ENCODE measurements at places on chromosomes 5 and 9. TPM values are rescaled to one million over a fixed set of nuclear protein-coding genes. Genes with fewer than 3 reads are reported as not detected.

Gene ANKRD18B
- total RNA-seq, result 5.4 TPM

DNA sequence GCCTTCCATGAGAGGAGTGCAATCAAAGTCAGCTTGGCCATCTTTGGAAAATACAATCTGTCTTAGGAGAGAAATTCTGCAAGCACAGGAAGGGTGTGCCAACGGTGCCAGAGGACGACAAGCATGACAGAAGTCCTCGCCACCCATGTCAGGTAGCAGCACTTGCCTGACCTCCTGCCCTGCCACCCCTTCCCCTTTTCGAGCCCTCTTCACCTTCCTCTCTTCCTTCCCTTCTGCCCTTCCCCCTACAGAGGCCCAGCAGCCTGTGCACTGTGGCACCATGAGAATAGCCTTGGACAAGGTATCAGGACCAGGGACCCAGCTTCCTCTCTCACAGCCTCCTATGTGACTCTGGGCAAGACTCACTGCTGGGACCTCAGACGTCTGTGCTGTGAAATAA lies 5.3 kb upstream of the UBE2QL1 start:
- no peak for DNase-seq

DNA sequence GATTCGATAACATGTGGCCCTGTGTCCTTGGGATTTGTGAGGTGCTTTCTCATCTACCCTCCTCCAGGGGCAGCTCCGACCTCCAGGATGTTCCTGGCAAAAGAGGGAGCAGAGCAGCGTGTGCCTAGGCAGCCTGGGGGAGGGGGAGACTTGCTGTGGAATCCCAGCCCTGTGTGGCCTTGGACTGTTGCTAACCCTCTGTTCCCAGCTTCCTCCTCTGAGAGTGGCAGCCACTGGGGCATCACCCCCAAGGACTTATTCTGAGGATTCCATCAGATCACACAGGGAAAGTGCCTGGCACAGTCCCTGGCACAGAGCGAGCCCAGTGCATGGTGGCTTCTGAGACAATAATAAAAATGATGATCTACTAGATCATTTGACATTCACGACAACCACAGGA lies 265.1 kb upstream of the MVB12B start:
- no peak for DNase-seq

Gene RPS23
- total RNA-seq, result 2,034 TPM

- no peak for DNase-seq
Measured at GRCh38 chr9:70156729-70157128, 102.0 kb upstream of the SMC5 start.

Gene CCDC127
- total RNA-seq, result 4.1 TPM

Gene DOLK
- 17.9 TPM for total RNA-seq

DNA sequence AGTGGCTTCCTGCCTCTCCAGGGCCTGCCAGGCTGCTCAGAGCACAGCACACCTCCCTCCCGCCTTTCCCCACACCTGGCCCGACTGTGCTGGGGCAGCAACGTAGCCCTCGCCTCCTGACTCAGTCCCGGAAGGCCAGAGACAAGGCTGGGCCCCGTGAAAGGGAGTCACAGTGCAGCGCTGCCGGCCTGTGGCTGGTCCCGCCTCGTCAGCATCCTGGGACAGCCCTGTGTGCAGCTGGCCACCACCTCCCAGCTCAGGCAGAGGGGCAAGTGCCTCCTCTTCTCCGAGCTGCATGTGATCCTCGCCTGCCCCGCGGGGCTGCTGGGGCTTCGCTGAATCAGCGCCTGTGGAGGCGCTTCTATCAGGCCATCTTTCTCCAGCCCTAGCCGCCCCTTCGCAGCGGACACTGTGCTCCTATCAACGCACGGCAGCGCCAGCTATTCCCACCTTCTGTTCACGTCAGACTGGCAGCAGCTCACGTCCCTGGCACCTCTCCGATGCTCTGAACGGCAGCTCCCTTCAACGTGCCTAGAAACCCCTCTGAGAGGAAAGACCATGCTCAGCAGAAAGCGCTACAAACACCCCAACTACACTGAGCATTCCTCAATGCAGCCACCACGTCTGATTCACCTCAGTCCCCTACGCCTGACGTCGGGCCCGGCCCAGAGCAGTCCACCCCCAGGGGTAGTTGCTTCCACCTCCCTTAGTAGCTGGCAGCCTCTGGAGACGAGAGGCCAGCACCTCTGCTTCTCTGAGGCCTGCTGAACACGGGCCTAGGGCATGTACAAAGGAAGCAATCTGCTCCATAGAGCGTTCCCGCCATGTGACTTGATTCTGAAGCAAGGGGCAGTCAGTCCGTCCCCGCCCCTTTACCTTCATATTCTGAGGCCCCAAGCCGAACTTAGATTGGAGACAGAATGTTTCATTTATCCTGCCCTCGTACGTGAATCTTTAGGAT lies 78.8 kb downstream of the GPR21 start:
- DNase-seq, result no peak
